ENCODE measurements at places on chromosomes 1 and 21. TPM values are rescaled to one million over a fixed set of nuclear protein-coding genes. Genes with fewer than 3 reads are reported as not detected.

Gene PADI4
- total RNA-seq: 0.18 TPM

Gene SYT14
- not detected for total RNA-seq

Gene LCE1D
- not detected for total RNA-seq

Gene ADAMTSL4
- 22.6 TPM for total RNA-seq

Gene ARHGAP29
- 30.7 TPM for total RNA-seq

All from right cardiac atrium (tissue), 5 donors.